ENCODE measurements at places on chromosomes 16 and 17. TPM values are rescaled to one million over a fixed set of nuclear protein-coding genes. Genes with fewer than 3 reads are reported as not detected.

Gene NLGN2
- total RNA-seq = 1.2 TPM

Gene NSMCE1
- total RNA-seq = 33.4 TPM

Gene MAP2K6
- total RNA-seq = 8.9 TPM

Gene OR1F1
- total RNA-seq = not detected

Gene NTHL1
- 25.9 TPM for total RNA-seq

Gene ALOX12B
- total RNA-seq = not detected

All from dermis lymphatic vessel endothelial cell (primary cell).